ENCODE measurements at places on chromosomes 4 and X. TPM values are rescaled to one million over a fixed set of nuclear protein-coding genes. Genes with fewer than 3 reads are reported as not detected.

DNA sequence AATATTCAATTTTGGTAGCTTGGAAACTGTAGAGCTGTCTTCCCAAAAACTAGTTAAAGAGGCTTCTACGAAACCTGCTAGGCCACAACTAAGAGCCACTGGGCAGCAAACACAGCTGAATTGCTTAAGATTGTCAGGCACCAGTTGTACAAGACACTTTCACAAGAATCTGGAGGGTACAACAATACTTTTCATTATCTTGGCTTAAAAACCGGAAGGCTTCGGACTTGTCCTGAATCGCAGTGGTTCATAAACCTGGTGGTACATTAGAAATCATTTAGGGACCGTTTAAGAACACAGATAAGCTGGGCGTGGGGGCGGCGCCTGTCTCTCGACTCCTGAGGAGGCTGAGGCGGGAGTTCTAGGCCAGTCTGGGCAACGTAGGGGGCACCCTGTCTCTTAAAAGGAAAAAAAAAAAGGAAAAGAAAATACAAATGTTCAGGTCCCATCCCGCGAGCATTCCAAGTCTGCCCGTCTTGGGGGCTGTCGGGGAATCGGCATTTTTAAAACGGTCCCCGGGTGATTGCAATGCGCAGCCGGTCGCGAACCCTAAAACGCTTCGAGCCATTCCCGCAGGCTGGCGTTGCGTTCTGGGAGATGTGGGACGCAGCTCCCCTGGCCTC is 763 bp downstream of the PYURF start:
- no peaks in the 10 kb centered on the region for H3K27me3 ChIP-seq
- H3K4me1 ChIP-seq: no peaks in the 10 kb centered on the region
- peak overlapping the region; percentile 95 for H3K4me3 ChIP-seq
- DNase-seq: peak; percentile 45
- H3K27ac ChIP-seq: peak overlapping the region; percentile 97
- H3K36me3 ChIP-seq: peaks cover 18% of the 10 kb centered on the region

DNA sequence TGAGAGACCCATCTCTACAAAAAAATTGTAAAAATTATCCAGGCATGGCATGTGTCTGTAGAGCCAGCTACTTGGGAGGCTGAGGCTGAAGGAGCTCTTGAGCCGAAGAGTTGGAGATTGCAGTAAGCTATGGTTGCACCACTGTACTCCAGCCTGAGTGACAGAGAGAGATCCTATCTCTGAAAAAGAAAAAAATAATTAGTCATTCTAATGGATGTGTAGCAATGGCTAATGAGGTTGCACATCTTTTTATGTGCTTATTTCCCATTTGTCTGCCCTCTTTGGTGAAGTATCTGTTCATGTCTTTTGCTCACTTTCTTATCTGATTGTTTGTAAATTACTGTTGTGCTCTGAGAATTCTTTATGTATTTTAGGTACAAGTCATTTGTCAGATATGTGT is 19.0 kb upstream of the MAML3 start:
- H3K4me1 ChIP-seq: no peaks in the 10 kb centered on the region
- no peaks in the 10 kb centered on the region for H3K27me3 ChIP-seq
- H3K27ac ChIP-seq: no peak overlapping the region
- H3K4me3 ChIP-seq: no peak overlapping the region
- H3K36me3 ChIP-seq: no peaks in the 10 kb centered on the region

GRCh38 chrX:26783512-26784225 is 567.7 kb downstream of the MAGEB5 start:
- H3K27ac ChIP-seq: no peak overlapping the region
- no peaks in the 10 kb centered on the region for H3K27me3 ChIP-seq
- no peaks in the 10 kb centered on the region for H3K4me1 ChIP-seq
- no peak overlapping the region for H3K4me3 ChIP-seq
- peak; percentile 14 for DNase-seq

- H3K4me3 ChIP-seq: no peak overlapping the region
- H3K27ac ChIP-seq: no peak overlapping the region
- H3K27me3 ChIP-seq: no peaks in the 10 kb centered on the region
- no peaks in the 10 kb centered on the region for H3K4me1 ChIP-seq
- DNase-seq: no peak
These were observed 488.1 kb upstream of the ARX start for GRCh38 chrX:25503826-25504225.

DNA sequence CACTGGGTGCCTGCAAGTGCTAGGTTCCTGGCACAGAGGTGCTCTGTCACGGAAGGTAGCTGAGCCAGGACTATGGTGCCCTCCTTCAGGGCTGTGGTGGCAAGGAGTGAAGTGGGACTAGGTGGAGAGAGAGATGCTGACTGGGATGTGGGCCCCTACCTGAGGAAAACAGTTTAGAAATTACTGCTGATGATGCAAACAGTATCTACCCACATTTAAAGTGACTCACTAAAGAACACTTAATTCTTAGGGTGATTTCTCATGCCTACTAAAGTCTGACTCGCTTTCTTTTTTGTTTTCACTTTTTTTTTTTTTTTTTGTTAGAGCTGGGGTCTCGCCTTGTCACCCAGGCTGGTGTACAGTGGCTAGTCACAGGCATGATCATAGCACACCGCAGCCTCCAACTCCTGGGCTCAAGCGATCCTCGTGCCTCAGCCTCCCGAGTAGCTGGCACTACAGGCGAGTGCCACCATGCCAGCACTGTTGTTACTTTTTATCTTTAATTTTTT is 3.1 kb downstream of the ZNF185 start:
- H3K27me3 ChIP-seq: no peaks in the 10 kb centered on the region
- DNase-seq: no peak
- H3K27ac ChIP-seq: no peak overlapping the region
- H3K36me3 ChIP-seq: no peaks in the 10 kb centered on the region
- peaks cover 6% of the 10 kb centered on the region for H3K4me1 ChIP-seq
- H3K4me3 ChIP-seq: no peak overlapping the region

- H3K27me3 ChIP-seq: no peaks in the 10 kb centered on the region
- H3K36me3 ChIP-seq: no peaks in the 10 kb centered on the region
- H3K27ac ChIP-seq: peak overlapping the region; percentile 40
- no peak overlapping the region for H3K4me3 ChIP-seq
These were observed 31.2 kb downstream of the ATG4A start for GRCh38 chrX:108122748-108123147.

DNA sequence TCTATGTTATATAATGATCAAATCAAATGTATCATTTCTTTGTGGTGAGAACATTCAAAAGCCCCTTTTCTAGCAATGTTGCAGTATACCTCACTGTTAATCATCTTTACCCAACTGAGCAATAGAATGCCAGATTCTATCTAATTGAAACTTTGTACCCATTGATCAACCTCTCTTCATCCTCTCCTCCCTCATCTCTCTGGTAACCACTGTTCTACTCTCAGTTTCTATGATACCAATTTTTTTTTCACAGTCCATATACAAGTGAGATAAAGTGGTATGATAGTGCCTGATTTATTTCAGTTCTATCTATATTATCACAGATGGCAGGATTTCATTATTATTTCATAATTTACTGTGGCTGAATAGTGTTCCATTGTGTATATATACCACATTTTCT is 209.8 kb downstream of the SPCS3 start:
- no peak for DNase-seq
- H3K4me3 ChIP-seq: no peak overlapping the region

DNA sequence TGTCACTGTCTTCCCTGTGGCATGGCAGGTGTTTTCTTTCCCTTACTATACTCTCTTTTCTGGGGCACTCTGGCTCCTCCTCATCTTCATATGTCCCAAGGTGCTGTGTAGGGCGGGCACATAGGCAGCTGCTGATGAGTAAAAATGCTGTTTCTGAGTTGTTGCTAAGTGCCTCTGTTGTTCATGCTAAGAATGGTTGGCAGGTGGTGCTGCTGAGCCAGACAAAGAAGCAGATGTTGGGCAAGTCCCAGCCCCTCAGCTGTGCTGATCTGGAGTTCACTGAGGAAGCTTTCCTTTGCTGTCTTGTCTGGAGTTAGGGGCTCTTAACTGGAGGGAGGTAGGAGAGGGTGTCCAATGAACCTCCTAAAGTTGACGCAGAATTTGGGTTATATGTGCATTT is 40.6 kb downstream of the HADH start:
- H3K36me3 ChIP-seq: no peaks in the 10 kb centered on the region
- H3K4me3 ChIP-seq: no peak overlapping the region
- H3K27ac ChIP-seq: no peak overlapping the region
- no peaks in the 10 kb centered on the region for H3K27me3 ChIP-seq
- peak; percentile 40 for DNase-seq

DNA sequence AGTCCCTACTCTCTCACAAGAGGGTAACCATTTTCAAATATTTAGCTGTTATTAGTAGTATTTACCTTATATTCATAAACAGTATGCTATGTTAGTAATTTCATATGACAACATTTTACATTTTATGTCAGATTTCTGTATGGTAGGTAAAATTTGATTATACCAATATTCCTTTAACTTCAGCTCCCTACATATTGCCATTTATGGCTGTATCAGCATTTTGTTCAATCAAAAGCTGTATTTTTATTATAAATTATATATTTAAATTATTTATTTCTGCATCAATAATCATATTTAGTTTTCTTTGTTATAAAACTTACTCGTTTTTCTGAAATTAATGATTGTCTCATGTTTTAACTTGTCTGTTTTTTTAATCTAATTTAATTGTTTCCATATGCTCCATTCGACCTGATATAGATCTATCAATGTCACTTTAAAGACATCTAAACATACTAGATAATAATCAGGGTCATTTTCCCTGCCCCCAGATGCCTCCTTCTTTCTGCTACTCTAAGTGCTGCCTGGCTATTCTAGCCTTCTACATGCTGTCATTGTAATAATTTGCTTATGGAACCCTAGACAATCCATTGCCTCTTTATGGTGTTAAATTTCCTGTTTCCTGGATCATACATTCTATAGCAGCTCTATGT is 1976.7 kb upstream of the ADGRL3 start:
- H3K27me3 ChIP-seq: no peaks in the 10 kb centered on the region
- H3K36me3 ChIP-seq: no peaks in the 10 kb centered on the region
- no peaks in the 10 kb centered on the region for H3K4me1 ChIP-seq

DNA sequence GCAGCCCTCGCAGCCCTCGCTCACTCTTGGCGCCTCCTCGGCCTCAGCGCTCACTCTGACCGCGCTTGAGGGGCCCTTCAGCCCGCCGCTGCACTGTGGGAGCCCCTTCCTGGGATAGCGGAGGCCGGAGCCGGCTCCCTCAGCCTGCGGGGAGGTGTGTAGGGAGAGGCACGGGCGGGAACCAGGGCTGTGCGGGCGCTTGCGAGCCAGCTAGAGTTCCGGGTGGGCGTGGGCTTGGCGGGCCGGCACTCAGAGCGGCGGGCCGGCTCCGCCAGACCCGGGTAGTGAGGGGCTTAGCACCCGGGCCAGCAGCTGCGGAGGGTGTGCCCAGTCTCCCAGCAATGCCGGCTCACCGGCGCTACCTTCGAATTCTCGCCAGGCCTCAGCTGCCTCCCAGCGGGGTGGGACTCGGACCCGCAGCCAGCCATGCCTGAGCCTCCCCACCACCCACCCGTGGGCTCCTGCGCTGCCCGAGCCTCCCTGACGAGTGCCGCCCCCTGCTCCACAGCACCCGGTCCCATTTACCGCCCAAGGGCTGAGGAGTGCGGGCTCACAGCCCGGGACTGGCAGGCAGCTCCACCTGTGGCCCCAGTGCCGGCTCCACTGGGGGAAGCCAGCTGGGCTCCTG is 1.4 kb upstream of the AADAT start:
- H3K4me1 ChIP-seq: peaks cover 3% of the 10 kb centered on the region
- no peaks in the 10 kb centered on the region for H3K27me3 ChIP-seq
- H3K36me3 ChIP-seq: peaks cover 22% of the 10 kb centered on the region
- DNase-seq: no peak

DNA sequence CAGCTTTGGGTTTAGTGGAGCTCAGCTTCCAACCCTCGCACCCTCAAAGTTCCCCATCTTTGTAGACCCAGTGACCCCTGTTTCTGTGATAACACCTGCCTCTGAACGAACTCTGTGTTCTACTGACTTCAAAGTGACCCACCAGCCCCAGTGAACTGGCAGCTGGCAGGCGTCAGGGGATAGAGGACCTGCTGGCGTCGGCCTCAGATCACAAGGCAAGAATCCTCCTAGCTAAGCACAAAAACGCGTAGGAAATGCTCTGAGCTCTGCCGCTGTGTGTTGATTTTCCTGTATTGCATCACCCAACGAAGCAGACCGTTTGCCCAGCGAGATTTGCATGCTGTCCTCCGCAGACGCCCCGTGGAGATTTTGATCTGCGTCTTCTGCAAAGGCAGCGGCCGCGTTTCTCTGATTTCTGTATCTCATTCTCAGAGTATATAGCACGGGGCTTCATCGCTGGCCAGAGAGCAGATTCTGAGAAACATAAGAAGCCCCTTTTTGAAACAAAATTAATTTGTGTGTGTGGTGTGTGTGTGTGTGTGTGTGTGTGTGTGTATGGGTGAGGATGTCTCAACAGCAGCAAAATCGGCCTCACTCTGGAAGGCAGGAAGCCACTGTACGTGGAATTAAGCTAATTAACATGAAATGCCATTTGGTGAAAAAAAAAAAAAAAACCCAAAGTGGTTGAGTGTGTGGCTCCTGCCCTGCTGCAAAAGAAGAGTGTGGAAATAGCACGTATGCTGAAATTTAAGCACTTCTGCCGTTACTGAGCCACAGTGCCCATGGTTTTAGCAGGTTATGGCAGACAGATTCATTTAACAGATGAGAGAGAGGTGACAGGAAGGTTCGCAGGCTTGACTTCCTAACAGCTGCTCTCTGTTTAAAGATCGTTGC is 29.2 kb upstream of the ASMTL start:
- H3K36me3 ChIP-seq: no peaks in the 10 kb centered on the region
- peak overlapping the region; percentile 13 for H3K27ac ChIP-seq
- H3K4me1 ChIP-seq: no peaks in the 10 kb centered on the region
- H3K27me3 ChIP-seq: no peaks in the 10 kb centered on the region
- DNase-seq: no peak
- peak overlapping the region; percentile 6 for H3K4me3 ChIP-seq

GRCh38 chr4:48103483-48104139 is 30.4 kb downstream of the TXK start:
- no peaks in the 10 kb centered on the region for H3K4me1 ChIP-seq
- no peaks in the 10 kb centered on the region for H3K36me3 ChIP-seq
- H3K27me3 ChIP-seq: no peaks in the 10 kb centered on the region

DNA sequence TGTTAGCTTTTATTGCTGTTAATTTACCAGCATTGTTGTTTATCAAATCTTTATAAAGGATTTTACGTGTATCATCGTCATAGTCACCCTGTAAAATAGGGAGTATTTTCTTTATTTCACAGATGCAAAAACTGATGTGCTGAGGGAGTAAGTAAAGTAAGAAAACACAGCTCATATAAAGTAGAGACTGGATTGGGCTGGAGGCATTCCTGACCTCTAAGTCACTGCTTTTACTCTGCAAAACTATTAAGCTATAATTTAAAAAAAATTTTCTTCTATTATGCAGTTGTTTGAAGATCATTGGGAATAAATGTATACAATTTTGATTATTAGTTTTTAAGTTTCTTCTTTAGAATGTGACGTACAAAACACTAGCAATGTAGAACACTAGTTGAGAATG is 45.9 kb downstream of the NUDT6 start:
- no peak overlapping the region for H3K27ac ChIP-seq
- H3K4me3 ChIP-seq: no peak overlapping the region
- DNase-seq: no peak
- peaks cover 33% of the 10 kb centered on the region for H3K36me3 ChIP-seq
- no peaks in the 10 kb centered on the region for H3K4me1 ChIP-seq

GRCh38 chr4:152968806-152969394 is 32.8 kb downstream of the FHDC1 start:
- H3K4me1 ChIP-seq: peaks cover 7% of the 10 kb centered on the region
- no peaks in the 10 kb centered on the region for H3K36me3 ChIP-seq
- H3K27me3 ChIP-seq: no peaks in the 10 kb centered on the region
- no peak for DNase-seq
- no peak overlapping the region for H3K27ac ChIP-seq

DOCK11 gene
- polyA plus RNA-seq: 39.3 TPM

GAGE12J gene
- polyA plus RNA-seq: not detected

ERVMER34-1 gene
- polyA plus RNA-seq: 0.06 TPM

APEX2 gene
- polyA plus RNA-seq: 23.5 TPM

FAM47A gene
- polyA plus RNA-seq: not detected

IL21 gene
- not detected for polyA plus RNA-seq

All from SK-N-SH (cell line).